ENCODE measurements at places on chromosomes 5 and 9. TPM values are rescaled to one million over a fixed set of nuclear protein-coding genes. Genes with fewer than 3 reads are reported as not detected.

GRCh38 chr9:304519-305185 is 90.0 kb downstream of the DOCK8 start:
- DNase-seq: no peak

GRCh38 chr5:78411586-78411985 is 51.2 kb downstream of the SCAMP1 start:
- DNase-seq: no peak

DNA sequence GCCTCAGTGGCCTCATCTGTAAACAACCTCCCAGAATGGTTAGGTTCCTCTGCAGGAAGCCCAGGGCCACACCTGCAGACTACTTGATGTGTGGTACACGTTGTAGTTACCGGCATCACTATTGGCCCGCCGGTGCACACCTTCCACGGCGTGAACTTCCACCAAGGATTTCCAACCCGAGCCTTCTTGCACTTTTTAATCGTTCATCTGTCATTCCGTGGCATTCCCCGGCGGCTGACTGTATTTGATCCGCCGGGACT is 5.3 kb upstream of the TRIM41 start:
- peak; percentile 75 for DNase-seq

The IL7R gene
- 4.7 TPM for total RNA-seq

DNA sequence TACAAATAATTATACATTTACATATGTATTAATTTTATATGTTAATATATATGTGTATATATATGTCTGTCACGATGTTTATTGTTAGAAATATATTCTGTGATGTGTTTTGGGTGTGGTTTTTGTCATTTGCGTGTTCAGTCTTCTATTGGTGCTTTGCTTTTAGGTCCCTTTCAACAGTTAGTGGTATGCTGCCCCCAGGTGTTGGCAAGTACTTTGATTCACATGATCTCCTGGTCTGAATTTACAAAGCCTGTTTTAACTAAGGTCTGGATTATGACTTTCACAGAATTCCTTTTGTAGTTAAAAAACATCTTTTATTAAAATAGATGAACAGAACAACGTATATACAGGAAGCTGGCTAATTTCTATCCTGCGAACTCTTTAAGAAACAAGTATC is 271.5 kb downstream of the CCDC171 start:
- DNase-seq: peak; percentile 17

GRCh38 chr5:147912011-147912410 is 5.7 kb upstream of the C5orf46 start:
- no peak for DNase-seq

DNA sequence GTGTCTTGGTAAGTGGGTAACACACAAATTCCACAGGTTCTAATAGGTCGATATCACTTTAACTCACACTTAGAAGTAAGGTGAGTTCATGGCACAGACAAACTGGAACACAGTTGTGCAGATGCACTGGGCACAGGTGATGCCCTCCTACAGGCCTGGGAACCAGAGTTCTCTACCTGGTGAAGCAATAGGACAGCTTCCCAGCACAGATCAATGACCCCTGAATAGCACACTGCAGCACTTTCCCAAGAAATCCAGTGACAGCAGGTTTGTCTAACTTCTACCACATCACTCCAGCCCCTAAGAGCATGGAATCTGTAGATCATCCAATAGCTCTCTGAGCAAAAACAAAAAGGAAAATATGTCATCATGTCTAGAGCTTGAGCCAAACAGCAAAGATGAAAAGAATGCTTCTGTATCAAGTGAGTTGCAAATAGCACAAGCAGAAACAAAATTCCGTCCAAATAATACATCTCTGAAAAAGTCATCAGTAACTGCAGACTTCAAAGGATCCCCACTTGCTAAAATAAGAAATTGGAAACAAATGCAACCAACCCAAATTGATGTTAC is 33.5 kb downstream of the MOCS2 start:
- DNase-seq: no peak
